Amygdala (tissue), 56 donors: ENCODE measurements at places on chromosomes 3 and 15.

- DNase-seq: no peak
Observed at GRCh38 chr15:74060251-74060650, 22.1 kb downstream of the GOLGA6A start.

- DNase-seq: no peak
Observed at GRCh38 chr15:63833021-63833696, 589 bp downstream of the HERC1 start.

- DNase-seq: no peak
Observed at GRCh38 chr15:39592500-39592899, 11.6 kb downstream of the THBS1 start.

DNA sequence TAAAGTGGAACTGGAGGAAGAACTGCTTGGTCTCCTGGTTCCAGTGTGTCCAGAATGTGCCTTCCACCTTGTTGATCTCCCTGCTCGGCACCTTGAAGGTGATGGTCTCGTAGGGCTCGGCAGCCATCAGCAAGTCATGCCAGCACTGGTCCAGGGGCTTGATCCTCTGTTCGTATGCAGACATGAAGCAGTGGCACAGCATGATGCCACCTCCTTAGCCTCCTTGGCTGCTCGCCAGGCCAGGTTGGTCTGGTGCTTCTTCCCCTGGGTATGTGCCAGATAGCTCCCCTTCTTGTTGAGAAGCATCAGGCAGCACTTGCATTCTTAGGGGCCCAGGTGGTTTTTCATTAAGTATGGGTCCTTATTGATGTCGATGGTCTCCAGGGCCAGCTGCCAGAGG is 17.8 kb upstream of the TXNRD3 start:
- no peak for DNase-seq

GRCh38 chr15:66006986-66007385 is 137.7 kb downstream of the RAB11A start:
- DNase-seq: no peak

DNA sequence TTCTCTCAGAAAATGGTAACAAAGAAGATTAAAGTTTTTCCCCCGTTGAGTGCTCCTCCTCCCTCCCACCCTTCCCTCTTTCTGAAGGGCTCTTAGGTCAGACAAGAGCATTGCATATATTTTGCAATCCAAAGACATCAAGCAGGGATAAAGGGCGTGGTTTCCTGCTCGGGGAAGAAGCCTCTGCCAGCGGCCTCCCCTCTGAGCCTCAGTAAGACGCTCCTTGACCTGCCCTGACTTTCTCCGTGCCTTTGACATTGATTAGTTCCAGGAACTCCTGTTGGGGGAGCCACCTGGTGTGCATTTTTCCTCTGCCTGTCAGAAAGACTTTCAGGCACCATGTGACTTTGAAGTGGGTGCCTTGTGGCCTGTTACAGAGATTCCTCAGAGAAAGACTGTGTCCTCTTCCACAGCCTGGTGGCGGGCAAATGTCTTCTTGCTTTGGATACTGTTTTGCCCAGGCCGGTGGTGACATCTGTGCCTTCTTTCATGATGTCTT is 87.2 kb upstream of the TBL1XR1 start:
- DNase-seq: no peak

GRCh38 chr3:195813916-195814640 is 2.3 kb upstream of the MUC4 start:
- DNase-seq: no peak
